ENCODE measurements at places on chromosomes 3 and 15.

GRCh38 chr15:48602358-48603122 is 43.0 kb downstream of the FBN1 start:
- DNase-seq = no peak

- no peak for DNase-seq
Observed at GRCh38 chr15:79190093-79190492, 92.4 kb upstream of the ANKRD34C start.

- no peak for DNase-seq
Observed at GRCh38 chr15:80619680-80620079, 75.4 kb upstream of the ABHD17C start.

- DNase-seq = no peak
Observed at GRCh38 chr3:14950274-14950673, 2.9 kb downstream of the NR2C2 start.

GRCh38 chr3:66931291-66931690 is 66.8 kb upstream of the KBTBD8 start:
- no peak for DNase-seq

GRCh38 chr3:127590282-127590592 is 296 bp downstream of the TPRA1 start:
- no peak for DNase-seq

- DNase-seq = no peak
Observed at GRCh38 chr15:100234158-100235029, 107.4 kb downstream of the ADAMTS17 start.

DNA sequence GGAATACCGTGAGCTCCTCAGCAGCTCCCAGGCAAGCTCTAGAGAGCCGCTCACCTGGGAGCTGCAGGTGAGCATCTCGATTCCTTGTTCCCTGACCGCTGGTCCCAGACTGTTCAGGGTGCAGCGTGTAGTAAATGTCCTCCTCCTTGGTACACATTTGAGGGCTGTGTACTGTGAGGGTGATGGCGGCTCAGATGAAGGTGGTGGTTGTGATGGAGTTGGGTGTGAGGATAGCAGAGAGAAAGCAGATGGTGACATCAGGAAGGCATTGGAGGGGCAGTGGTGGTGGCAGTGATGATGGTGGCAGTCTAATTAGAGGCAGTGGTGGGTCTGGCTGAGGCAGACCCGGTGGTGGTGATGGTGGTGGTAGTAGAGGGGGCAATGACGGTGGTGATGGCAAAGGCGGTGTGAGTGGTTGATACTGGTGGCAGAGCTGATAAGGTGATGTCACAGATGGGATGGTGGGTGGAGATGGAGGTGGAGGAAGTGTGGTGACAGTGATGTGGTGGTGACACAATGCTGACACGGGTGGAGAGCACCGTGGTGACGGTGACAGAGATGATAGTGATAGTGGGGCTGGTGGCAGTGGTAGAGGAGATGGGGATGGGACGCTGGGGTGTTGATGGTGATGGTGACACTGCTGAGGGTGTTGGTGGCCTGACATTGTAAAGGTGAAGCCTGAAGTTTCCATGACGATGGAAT is at the start of gene DNAJB8:
Gene DNAJB8, minus strand, starts transcription at position 51 of the 702 bp plus-strand sequence. CDS start 3,645 bp downstream, outside the sequence.
- no peak for DNase-seq

GRCh38 chr15:81087694-81088093 is 46.4 kb upstream of the CFAP161 start:
- DNase-seq = no peak

DNA sequence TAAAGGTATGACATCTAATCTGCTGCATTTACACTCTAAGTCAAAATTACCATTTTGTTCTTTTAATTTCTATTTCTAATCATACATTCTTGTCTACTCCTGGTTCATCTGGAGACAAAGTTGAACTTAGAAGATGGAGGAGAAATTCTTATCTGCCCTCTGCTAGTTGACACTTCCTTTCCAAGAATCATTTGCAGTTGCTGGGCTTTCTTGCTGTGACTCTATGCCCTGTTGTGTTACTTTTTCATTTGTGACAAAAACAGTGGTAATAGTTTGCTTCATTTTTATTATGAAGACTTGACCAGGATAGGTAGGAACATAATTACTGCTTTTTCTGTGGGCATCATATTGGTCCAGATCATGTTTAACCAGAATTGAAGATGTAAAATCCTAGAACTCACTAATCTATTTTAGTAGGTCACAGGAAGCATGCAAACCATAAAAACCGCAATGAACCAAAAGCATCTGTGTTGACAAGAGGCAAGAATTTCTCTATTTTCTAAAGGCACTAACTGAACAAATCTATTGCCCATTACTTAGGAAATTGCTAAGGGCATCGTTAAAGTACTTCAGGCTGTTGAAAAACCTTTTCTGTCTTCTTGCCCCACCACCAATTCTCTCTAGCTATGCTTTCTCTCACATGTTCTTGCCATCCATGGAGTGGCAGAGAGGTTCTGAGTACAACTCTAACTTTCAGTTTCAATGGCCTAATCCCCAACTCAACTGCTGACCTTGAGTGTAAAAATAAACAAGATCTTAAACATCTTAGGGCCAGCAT is 4.2 kb upstream of the CCR2 start:
- DNase-seq = no peak

DNA sequence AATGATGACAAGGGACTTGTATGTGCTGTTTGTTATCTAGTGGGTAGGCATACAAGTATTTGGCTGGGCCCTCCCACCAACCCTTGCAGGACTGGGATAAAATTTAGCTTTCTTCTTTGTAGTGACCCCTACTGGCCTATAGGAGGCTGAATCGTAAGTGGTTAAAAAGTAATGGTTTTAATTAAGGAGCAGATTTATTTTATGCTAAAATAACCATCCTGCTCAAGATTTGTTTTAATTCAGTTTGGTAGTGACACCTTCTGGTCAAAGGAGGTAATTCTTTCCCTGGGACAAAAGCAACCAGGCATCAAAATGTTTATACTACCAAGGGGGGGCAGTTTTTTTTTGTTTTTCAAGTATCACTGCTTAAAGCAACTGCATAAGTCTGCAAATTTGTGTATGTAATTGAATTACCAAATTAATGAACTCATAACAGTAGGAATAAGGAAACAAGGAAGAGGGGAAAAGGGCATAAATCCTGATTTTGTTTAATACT is 70.7 kb downstream of the TOP2B start:
- DNase-seq = peak; percentile 48

DNA sequence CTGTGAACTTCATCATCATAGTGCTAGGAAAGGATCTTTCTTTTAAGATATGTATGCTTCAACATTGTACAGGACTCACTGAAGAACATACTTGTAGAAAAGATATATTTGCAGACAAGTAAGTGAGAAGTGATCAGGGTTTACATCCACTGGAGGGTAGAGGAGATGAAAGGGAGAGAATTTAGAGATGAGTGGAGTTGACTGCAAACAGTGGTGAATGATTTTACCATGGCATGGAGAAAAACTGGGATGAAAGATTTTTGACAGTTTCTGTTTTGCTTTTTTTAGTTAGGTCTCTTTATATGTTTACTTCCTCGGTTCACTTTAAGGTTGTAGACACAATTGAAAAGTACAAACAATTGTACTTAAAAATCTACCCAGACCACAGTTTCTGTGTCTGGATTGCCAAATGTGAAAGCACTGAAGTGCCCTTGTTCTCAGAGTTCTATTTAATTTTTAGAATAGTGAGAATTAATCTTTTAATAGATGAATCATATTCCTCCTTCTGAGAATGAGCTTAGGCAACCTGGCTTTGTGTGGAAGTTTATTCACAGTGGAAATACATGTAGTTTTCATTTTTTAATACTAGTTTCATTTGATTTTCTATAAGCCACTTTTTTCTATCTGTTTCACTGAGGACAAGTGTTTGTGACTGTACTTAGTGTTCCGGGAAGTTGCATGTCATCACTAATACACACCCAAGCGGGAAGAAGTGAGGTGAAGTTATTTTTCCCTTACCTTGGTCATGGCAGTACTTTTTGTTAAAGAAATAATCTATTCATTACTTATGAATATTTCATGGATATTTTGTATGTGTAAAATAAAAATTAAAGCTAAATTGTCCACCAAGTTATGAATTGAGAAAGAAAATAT is 1.8 kb upstream of the GPR171 start:
- DNase-seq = no peak

- no peak for DNase-seq
Observed at GRCh38 chr15:61989667-61990066, 70.6 kb downstream of the VPS13C start.

DNA sequence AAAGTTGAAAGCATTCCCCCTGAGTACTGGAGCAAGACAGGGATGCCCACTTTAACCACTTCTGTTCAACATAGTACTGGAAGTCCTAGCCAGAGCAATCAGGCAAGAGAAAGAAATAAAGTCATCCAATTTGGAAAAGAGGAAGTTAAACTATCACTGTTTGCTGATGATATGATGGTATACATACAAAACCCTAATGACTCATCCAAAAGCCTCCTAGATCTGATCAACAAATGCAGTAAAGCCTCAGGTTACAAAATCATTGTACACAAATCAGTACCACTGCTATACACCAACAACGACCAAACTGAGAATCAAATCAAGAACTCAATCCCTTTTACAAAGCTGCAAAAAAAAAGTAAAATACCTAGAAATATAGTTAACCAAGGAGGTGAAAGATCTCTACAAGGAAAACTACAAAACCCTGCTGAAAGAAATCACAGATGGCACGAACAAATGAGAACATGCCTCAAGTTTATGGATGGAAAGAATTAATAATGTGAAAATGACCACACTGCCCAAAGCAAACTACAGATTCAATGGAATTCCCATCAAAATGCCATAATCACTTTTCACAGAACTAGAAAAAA is 40.3 kb downstream of the RPL39L start:
- no peak for DNase-seq

DNA sequence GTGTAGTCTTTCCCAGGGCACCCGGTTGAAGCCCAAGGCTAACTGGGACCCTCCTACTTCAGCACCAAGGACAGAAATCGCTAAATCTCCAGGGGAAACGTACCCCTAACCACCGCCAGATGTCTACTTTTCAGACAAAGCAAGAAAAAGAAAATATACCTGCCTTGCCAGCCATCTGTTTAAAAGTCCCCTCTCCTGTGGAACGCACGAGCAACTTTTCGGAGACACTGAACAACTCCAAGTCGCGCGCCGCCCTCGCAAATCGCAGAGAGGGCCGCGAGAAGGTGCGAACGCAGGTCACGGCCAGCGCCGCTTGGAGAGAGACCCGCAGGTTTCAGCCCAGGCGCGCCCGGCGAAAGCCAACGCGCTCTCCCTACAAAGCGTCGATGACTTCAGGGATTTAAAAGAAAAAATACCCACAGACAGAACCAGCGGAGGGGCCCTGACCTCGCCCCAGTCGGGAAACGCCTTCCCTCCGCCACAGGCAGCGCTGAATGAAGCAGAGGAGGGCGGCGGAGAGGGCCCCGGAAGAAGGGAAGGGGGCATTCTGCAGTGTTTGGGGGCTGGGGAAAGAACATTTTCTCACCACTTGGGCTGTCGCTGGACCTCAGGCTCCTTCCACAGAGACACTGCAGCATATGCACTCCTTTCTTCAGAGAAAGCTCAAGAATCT is 213.1 kb downstream of the FGF12 start:
- DNase-seq = peak; percentile 32

DNA sequence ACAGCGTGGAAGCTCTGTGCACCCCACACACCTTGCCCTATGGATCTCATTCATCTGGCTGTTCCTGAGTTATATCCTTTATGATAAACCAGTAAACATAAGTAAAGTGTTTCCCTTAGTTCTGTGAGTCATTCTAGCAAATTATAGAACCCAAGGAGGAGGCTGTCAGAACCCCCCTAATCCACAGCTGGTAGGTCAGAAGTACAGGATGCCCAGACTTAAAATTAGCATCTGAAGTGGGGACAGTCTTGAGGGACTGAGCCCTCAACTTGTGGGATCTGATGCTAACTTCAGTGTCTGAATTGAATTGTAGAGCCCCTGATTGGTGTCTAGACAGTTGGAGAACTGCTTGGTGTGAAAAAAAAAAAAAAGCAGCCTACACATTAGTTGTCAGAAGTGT is 75.1 kb downstream of the B3GNT5 start:
- no peak for DNase-seq

GRCh38 chr3:44529927-44530326 is 25.1 kb upstream of the ZKSCAN7 start:
- no peak for DNase-seq

DNA sequence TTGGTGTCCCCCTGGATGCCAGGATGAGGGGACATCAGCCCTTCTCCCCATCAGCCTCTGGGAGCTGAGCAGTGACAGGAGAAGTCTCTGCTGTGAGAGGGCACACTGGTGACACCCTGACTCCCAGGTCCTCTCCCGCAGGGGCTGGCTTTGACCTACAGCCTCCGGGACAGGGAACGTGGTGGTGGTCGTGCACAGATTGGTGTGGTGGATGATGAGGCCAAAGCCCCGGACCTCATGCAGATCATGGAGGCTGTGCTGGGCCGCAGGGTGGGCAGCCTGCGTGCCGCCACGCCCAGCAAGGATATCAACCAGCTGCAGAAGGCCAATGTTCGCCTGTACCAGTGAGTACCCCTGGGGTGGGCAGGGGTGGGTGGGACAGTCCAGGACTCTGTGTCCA is 6.8 kb downstream of the VILL start:
- no peak for DNase-seq

GRCh38 chr15:82641129-82641798 is 5.9 kb downstream of the CPEB1 start:
- no peak for DNase-seq

DNA sequence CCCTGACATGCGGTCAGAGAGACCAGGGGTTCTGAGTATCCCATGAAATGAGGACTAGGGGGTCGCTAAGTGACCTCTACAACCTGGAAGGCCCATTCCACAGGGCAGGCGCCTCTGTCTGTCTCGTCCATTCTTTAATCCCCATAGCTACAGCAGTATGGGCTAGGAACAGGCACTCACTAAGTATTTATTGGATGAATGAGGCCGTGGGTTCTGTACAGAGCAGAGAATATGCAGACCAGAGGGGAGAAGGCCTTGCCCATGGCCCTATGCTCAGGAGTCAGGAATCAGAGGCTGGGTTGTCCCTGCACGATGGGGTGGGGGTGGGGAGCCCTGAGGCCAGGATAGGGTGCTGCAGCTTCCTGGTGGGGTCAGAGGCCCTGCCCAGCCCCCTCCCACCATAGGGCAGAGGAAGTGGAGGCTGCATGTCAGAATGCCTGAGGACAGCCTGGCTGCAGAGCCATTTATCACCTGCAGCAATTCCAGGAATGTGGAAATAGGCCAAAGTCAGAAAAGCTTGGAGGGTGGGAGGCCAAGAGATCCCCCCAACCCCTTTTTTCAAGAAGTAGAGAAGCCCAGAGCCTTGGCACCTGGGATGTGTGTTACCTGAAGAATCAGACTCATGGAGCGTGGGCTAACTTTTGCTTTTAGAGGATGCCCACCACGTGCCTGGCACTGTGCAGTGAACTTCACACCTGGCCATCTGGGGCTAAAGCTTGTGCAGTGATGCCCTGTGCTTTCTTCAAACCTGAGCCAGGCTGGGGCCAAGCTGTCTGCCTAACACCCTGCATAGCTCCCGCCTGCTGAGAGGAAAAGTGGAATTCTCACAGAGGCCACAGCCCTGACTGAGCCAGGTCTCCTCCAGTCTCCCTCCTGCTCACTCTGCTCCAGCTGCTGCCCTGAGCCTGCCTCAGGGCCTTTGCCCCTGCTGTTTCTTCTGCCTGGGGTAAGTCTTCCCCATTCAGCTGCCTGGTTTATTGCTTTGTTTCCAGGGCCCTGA is 109.4 kb downstream of the WNT7A start:
- no peak for DNase-seq

- no peak for DNase-seq
Observed at GRCh38 chr15:75688831-75689230, 23.8 kb downstream of the CSPG4 start.

All from HEK293T (cell line).